ENCODE measurements at places on chromosomes 16 and 17. TPM values are rescaled to one million over a fixed set of nuclear protein-coding genes. Genes with fewer than 3 reads are reported as not detected.

The RAB40C gene
- total RNA-seq: 5.9 TPM

The CCDC40 gene
- total RNA-seq: not detected

The GALR2 gene
- total RNA-seq: not detected

The ARL17B gene
- 19.7 TPM for total RNA-seq

The CCDC102A gene
- 25.7 TPM for total RNA-seq

The HS3ST6 gene
- not detected for total RNA-seq

Data from Karpas-422 (cell line).